Nucleus accumbens (tissue), 56 donors: ENCODE measurements at places on chromosomes 3 and 15.

DNA sequence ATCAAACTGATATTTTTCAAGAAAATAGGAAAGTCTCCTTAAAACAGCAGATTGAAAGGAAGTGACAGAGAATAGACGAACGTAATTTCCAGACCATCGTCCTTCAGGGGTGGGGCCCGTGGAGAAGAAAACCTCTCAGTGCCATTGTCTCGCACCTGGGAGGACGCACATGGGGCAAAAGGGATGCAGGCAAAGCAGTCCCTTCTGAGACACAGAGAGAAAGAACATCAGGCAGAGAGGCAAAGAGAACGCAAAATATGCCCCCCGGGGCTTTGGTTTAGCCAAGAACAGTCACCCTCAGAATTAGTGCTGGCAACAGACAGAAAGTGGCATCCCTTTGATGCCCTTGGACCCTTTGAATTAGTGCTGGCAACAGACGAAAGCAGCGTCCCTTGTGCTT, 37.0 kb downstream of the MUC20 start:
- DNase-seq: no peak

DNA sequence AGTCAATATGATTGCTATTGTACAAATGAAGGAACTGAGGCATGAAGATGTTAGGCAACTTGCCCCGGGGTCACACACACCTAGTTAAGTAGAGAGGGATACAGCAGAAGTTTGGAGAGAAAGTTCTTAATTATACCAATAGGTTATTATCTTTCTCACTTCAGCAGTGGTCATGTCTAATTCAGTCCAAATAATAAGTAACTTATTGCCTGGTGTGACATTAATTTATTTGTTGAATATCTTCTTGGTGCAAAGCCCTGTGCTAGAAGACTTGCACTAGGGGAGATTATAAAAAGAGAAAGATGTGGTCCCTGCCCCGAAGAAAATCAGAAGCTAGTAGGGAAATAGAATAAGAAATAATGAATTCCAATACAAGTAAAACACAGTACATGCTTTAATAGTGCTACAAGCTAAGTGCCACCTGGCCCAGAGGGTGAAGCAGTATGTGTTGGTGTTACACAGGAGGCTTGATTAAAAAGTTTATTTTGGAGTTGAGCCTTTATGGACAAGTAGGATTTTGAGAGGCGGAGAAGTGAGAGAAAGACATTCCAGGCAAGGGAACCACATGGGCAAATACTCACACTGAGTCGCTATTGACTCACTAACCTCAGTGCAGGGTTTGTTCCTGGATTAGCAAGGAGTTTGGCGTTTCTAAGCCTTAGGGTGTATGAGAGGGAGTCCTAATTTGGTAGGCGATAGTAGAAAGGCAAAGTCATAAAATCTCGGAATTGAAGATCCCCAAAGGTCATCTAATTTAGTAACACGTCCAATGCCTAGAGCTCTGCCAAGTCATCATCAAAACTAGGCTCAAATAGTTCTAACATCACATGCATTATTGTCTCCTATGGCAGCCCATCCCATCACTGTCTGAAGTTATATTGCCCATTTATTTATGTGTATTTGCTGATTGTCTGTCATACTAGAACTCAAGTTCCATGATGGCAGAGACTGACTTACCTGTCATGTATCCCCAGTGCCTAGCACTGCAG, 19.2 kb upstream of the GSK3B start:
- no peak for DNase-seq

DNA sequence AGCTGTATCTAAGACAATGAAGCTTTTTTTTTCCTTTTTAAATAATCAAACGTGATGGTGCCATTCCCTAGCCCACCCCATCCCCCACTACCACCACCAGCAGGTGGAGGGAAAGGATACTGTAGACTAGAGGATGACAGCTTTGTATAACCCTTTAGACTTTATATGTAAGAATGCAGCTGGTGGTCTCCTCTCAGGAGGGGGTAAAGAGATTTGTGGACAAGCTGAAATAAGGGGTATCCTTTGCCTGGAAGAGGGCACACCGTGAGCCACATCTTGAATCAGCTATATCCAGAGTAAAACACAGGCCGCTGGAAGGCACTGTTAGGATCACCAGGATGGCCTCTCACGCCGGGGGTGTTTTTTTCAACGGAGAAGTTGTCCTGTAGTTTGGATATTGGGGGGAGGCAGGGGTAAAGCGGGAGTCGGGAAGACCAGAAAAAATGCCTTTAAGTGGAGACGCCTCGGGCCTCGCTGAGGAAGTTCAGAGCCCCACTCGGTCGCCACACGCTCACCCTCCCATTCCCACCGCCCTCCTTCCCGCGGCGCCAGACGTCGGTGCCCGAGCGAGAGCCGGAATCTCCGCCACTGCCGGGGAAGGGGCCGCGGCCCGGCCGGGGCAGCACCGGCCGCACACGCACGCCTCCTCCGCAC, 986 bp downstream of the KPNA4 start:
- peak; percentile 25 for DNase-seq

DNA sequence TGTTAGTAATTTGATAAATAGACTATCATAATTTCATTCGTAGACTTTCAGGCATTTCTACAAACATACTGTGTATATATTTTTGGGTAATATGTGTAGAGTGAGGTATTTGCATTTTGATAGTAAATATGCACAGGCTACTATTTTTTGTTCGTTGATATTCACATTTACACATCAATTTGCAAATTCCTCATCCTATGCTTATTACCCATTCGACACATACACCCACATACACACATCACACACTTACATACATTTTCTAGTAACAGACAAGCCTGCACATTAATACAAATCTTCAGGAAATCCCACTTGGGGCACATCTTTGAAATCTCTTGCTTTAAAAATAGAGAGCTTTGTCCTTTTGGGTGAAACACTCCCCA, 127.9 kb upstream of the FEZF2 start:
- no peak for DNase-seq

GRCh38 chr3:52097851-52098507, 41.6 kb upstream of the DUSP7 start:
- DNase-seq: no peak

DNA sequence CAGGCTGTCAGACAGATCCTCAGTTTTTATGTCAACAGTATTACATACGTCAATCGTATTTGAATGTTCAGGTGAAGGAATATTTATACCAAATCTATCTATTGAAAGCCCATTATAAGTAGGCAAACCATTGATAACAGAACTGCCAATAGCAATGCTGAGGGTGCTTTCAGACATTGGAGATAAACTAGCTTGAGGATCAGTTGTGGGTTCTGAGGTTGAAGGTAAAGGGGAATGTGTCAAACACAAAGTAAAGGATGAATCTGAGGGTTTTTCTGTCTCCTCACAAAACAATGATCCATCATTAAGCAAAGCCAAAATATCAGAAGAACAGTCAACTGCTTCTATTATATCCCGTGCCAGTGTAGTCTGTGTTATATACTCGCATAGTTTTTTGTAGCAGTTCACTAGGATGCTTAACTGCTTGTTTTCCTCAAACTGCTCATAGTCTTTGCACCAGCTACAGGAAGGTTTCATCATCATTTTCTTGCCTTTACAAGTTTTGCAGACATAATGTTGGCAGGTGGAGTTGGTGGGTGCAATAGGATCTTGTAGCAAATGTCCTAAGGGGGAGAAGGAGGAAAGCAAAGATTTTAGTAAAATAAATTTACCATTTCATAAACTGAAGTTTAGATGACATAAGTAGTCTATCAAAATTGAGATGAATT, 43.8 kb downstream of the MSL2 start:
- no peak for DNase-seq

DNA sequence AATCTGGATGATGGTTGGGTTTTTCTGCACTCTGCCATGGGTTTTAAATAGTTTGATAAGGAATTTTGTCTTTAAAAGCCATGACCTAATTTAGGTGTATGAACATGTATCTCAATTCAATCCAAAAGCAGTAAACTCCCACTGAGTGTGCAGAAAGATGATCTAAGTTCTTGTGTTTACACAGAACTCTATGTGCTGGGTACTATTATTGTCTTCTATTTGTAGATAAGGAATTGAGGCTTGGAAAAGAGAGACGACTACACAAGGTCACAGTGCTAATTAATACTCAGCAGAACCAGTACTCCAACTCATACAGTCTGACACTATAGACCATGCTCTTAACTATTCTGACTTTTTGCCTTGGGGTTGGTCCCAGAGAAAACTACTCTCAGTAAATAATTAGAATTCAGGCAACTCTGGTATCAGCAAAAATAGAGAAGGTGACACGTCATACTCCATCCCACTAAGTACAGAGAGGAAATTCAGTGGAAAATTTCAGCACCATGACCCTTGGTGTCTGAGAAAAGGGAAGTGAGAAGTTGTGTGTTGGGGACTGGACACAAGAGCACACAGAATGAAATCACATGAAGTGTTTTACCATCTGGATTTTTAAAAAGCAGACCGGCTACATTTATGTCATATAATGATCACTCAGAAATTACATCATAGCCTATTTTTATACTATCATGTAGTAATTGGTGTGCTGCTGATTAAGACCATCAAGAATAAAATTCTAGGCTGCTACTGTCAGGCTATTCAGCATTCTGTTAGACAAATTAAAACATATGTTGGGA, 18.3 kb upstream of the MYH15 start:
- DNase-seq: no peak

- DNase-seq: no peak
These were observed 134.1 kb downstream of the OPA1 start for GRCh38 chr3:193727089-193727488.

DNA sequence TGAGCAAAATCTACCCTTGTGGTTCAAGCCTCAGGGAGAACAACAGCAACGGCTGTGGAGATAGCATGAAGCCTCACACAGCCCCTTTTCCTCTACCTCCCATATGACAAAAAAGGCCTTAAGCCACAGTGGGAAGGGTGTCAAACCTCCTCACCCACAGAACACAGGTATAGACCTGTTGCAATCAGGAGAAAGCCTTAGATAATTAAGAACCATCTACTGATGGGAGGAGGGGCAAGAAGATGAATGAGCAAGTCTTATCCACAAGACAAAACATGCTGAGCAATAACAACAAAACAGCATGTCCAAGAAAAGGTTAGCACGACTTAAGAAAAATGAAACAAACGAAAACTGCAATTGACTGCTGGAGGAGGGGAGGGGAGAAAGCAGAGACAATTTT, 272.9 kb upstream of the BCHE start:
- no peak for DNase-seq

- peak; percentile 11 for DNase-seq
These were observed 113.9 kb downstream of the DGKG start for GRCh38 chr3:186247821-186248814.

GRCh38 chr3:124444075-124444474, 286.2 kb upstream of the UMPS start:
- no peak for DNase-seq
